ENCODE measurements at places on chromosomes 12 and 14. TPM values are rescaled to one million over a fixed set of nuclear protein-coding genes. Genes with fewer than 3 reads are reported as not detected.
A peak's percentile ranks its signal among the peaks of the same experiment; 100 is the strongest.

GRCh38 chr14:24875991-24876878, 173.7 kb downstream of the STXBP6 start:
- DNase-seq, result no peak

GRCh38 chr14:64728106-64728505, 23.9 kb downstream of the PLEKHG3 start:
- DNase-seq, result no peak

GRCh38 chr14:54681811-54682261, 114.9 kb downstream of the SAMD4A start:
- DNase-seq, result no peak

DNA sequence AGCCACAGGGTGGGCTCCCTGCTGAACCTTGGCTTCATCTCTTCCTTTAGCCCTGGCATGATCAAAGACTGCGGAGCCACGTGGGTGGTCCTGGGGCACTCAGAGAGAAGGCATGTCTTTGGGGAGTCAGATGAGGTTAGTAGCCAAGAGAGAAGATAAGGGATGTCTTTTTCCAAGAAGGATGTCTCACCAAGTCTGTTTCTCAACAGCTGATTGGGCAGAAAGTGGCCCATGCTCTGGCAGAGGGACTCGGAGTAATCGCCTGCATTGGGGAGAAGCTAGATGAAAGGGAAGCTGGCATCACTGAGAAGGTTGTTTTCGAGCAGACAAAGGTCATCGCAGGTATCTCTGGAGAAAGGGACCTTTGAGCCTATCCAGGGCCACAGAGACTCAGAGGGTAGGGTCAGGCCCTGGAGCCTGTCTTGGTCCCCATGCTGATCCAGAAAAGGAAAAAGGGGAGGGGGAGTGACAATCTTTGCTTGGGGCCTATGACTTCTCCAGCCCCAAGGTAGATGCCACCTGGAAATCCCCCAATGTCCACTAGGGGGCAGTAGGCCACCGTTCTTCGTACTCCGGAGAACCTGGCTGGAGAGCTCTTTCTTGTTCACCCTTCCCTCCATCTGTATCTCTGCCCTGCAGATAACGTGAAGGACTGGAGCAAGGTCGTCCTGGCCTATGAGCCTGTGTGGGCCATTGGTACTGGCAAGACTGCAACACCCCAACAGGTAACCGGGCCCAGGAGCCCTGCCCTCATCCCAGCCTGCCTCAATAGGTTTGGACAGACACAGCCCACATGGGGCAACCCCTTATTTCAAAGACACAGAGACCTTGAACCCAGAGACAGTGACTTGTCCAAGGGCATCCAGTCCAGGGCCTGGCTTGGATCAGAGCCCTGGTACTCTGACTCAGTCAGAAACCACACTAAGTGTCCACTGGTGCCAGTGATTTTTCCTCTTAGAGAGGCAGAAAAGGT, 2.0 kb downstream of the TPI1 start:
- peak; percentile 89 for DNase-seq

- DNase-seq, result no peak
These were observed 122.2 kb upstream of the NCOR2 start for GRCh38 chr12:124689631-124690030.

DNA sequence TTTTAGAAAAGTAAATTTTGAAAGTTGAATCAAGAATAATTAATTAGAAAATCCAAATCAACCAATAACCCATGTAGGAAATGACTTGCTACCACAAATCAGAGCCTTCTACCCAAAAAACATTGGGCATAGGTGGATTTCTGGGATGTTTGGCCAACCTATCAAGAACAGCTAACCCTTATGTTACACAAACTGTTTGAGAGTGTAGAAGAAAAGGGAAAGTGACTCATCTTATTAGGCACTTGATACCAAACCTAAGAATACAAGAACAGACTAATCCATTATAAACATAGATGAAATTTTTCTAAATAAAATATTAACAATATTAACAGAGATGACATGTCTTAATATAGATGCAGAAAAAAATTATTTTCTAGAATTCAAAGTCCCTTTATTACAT, 260.4 kb downstream of the ZFP36L1 start:
- no peak for DNase-seq

- DNase-seq, result no peak
These were observed 14.1 kb downstream of the DRAM1 start for GRCh38 chr12:101891462-101891971.

DNA sequence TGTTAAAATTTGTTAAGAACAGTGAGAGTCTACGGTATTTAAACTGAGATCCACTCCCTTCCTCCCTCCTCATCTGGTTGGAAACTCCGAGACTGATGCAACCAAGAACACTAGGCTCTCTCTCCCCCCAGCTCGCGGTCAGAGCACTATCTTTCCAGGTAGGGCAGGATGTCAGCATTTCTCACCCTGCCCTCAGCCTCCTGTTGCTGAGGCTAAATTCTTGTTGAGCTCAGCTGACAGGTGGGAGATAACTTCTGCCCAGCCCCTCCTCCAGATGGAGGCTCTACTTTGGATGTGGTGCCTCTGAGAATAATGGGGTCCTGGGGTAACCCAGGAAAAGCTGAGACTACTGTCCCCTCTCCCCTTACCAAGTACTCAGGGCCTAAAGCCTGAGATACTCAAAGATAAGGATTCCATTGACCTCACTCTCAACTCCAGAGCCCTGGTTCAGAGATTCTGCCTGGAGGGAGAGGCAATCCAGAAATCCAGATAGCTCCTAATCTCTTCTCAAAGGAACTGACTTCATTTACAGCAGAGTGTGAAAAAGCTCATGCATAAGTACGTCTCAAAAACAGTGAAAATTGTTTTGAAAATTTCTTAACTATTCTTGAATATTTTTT, 110.1 kb downstream of the EML5 start:
- no peak for DNase-seq

- no peak for DNase-seq
These were observed 100.3 kb downstream of the SLC25A47 start for GRCh38 chr14:100423317-100424010.

DNA sequence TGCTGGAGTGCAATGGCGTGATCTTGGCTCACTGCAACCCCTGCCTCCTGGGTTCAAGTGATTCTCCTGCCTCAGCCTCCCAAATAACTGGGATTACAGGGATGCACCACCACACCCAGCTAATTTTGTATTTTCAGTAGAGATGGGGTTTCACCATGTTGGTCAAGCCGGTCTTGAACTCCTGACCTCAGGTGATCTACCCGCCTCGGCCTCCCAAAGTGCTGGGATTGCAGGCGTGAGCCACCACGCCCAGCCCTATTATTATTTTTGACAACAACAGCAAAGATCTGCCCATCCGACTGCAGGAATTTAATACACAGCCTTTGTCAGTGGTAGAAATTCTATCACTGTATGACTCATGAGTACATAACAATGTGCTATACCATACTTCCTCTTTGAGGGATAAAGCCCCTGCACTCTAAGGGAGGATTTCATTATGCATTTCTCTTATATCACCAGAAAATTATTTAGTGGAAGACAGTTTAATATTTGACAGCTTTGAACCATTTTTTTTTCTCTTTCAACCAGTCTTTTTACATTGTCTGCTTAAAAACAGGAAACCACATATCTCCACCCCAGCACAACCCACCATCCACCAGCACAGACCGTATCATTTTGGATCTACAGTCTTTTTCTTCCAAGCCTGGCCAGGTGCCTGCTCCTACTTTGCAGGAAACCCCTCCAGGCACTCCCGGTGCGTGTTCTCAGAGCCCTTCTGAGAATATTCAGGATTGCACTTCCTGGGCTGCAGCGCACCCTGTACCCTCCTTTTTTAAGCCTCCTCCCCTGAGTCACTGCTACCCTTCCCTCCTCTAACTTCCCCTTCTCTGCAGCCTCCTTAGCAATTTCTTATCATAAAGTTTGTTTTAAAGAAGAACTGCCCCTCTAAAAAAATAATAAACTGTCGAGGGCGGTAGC, 594 bp downstream of the ARHGDIB start:
- DNase-seq, result no peak

DNA sequence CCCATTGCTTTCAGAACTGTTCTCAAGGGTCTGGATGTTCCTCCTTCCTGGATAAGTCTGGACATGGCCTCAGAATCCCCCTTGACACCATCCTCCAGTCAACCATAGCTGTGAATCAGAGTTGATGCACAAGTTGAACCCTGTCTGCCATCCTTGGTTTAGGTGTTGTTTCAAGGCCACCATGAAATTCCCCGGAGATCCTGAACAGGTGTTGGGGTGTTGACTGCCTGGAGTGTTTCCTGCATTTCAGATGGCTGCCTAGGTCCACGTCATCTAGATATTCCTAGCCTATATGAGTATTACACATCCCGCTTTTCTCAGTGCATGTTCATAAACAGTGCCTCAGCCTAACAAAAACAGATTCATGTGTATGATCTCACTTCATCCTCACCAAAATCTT, 86.7 kb upstream of the PWP1 start:
- no peak for DNase-seq

GRCh38 chr14:54890788-54891187, 11.8 kb downstream of the GCH1 start:
- no peak for DNase-seq

DNA sequence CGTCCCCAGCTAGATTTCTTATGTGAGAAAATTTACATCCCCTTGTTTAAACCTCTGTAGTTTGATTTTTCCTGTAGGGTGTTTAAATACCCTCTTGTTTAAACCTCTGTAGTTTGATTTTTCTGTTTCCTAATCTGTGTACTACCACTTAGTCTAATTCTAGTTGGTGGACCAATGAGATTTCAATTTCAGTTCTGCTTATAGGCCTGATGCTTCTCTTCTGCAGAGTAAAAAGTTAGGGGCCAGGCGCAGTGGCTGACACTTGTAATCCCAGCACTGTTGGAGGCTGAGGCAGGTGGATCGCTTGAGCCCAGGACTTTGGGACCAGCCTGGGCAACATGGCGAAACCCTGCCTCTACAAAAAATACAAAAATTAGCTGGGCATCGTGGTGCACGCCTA, 11.5 kb downstream of the UBC start:
- DNase-seq, result no peak

DNA sequence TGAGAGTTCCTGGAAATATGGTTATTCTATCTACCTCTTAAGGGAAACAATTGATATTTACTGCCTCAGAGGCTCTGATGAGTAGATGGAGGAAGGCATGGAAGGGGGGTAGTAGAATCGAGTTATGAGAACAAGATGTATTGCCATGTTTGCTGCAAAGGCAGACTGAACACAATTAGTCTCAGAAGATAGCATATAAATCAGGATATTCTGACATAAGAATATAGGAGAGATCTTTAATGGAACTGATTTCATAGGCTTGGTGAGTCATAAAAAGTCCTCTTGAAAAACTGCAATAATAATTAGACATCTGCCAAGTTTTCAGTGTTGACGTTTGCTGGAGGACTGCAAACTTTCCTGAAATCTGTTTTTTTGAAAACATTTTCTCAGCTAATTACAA, 636.1 kb downstream of the TMTC2 start:
- DNase-seq, result no peak

GRCh38 chr12:109121346-109121880, 5.0 kb downstream of the ACACB start:
- DNase-seq, result no peak

GRCh38 chr12:101707131-101707782, 9.8 kb downstream of the CHPT1 start:
- DNase-seq, result no peak

- DNase-seq, result no peak
These were observed 302.6 kb downstream of the FOXG1 start for GRCh38 chr14:29069228-29069627.

- DNase-seq, result no peak
These were observed 52.7 kb downstream of the WNK1 start for GRCh38 chr12:805022-805632.

DNA sequence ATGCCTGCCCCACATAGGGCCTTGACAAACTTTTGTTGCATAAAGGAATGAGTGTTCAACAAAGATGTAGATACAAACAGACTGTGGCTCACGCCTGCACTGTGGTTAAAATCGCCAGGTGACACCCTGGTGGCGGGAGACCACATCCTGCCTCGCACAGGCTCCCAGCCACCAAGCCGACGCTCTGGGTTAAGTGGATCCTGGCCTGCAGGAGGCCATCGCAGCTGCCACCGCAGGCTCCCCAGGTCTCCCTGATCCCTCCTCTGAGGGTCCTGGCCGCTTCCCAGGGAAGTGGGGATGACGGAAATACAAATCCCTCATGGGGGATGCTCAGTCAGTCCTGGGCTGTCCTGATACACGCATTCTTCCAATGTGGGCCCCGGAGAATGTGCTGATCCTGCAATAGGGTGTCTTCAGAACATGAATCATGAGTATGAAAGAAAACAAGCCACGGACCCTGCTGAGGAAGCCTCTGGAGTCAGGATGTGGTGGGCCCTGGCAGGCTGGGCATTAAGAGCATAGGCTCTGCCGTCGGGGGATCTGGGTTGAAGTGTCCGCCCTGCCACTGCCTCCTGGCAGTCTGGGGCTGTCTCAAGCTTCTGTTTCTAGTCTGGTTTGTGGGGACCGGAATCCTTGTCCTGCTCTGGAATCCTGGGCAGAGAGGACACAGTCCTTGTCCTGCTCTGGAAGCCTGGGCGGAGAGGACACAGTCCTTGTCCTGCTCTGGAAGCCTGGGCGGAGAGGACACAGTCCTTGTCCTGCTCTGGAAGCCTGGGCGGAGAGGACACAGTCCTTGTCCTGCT, 53.5 kb upstream of the BEGAIN start:
- no peak for DNase-seq

DNA sequence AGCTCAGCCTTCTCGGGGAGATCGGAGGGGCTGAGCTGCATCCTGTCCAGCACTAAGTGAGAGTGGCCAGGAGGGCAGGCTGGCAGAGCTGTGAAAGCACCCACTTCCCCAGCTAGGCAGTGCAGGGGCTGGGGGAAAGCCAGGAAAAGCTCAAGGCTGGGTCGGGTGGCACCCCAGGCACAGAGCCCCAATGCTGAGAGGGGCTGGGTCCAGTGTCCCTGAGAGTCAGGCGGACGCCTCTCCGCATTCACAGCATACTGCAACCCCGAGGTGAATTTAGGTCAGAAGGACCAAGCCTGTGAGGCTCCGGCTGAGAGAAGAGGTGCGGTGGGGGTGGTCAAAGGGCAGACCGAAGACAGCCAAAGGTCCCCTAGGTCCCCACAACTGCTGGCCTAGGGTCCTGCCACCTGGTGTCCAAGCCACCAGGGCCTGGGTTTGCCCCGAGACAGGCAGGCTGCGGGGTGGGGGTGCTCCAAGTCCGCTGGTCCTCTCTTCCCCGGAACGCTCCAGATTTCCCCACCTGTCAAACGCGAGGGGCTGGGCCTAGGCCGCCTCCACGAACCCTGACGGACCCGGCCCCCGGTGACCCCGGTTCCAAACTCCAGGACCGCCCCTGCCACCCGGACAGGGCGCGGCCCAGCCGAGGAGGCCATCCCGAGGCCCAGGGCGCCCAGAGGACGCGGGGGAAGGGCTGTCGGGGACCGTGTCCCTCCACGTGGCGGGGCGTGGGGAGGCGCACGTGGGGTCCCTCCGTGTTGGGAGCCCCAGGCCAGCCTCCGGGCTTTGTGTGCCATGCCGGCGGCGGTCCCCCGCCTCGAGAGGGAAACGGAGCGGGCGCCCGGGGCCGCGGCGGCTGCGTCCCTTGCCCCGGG, 527 bp downstream of the CAMKK2 start:
- DNase-seq, result peak; percentile 68

GRCh38 chr14:81533212-81533535, 479 bp downstream of the SEL1L start:
- no peak for DNase-seq

GRCh38 chr12:65637774-65638173, 186.5 kb upstream of the HMGA2 start:
- DNase-seq, result no peak

- no peak for DNase-seq
These were observed 43.2 kb downstream of the MYBPC1 start for GRCh38 chr12:101637936-101638335.

IRAK3 gene
- 5.6 TPM for total RNA-seq

LTBR gene
- total RNA-seq, result 15.8 TPM

TAS2R30 gene
- total RNA-seq, result 3.4 TPM

OLR1 gene
- 0.37 TPM for total RNA-seq

DACT1 gene
- total RNA-seq, result 2.1 TPM

PLD4 gene
- under 0.01 TPM for total RNA-seq

GALNT16 gene
- total RNA-seq, result 0.28 TPM

JDP2 gene
- total RNA-seq, result 14.6 TPM

Measured in liver (tissue), 10 donors.